ENCODE measurements at places on chromosomes 7 and 10. TPM values are rescaled to one million over a fixed set of nuclear protein-coding genes. Genes with fewer than 3 reads are reported as not detected.
A peak's percentile ranks its signal among the peaks of the same experiment; 100 is the strongest.

The OR13A1 gene
- total RNA-seq: 0.16 TPM

DNA sequence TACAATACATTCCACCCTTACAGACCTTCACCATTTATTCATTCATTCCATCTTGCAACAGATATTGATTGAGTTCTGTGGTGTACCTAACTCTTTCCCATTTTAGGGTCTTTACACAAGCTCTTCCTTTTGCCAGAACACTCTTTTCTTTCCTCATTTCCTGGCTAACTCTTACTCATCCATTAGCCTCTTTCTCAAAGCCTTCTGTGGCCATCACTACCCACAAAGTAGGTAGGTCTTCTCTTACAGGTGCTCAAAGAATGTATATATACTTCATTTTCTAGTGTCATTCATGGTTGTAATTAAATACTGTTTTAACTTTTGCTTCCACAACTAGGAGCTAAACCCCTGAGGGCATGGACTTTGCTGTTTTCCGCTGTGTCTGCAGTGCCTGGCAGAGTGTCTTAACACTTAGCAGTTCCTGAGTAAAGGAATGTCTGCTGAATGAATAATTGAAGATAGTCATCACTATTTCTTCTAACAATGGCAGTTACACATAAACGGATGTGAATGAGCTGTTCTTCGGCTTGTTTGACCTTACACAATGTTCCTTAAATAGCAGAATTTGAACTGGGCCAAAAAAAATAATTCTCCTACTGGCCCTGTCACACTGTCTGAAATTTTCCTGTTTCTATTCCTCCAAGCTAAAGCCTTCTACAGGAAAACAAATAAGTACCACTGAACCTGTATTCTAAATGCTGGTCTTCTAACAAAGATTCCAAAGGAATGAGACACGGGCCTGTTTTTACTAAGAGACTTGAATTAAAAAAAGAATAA lies 15.1 kb downstream of the BCAP29 start:
- peaks cover 61% of the 10 kb centered on the region for H3K4me1 ChIP-seq
- DNase-seq: no peak
- peak overlapping the region; percentile 73 for H3K27ac ChIP-seq
- H3K4me3 ChIP-seq: no peak overlapping the region
- peaks cover 49% of the 10 kb centered on the region for H3K36me3 ChIP-seq

GRCh38 chr10:9850415-9850814 lies 1167.3 kb upstream of the CELF2 start:
- no peaks in the 10 kb centered on the region for H3K27me3 ChIP-seq
- H3K4me3 ChIP-seq: no peak overlapping the region
- no peak for DNase-seq
- no peaks in the 10 kb centered on the region for H3K36me3 ChIP-seq

GRCh38 chr7:137454767-137455166 lies 111.2 kb upstream of the PTN start:
- DNase-seq: peak; percentile 24
- no peaks in the 10 kb centered on the region for H3K36me3 ChIP-seq
- H3K4me1 ChIP-seq: no peaks in the 10 kb centered on the region
- H3K27ac ChIP-seq: no peak overlapping the region
- H3K4me3 ChIP-seq: no peak overlapping the region

Measured in heart left ventricle (tissue), 16 donors.